Left colon (tissue), 2 donors: ENCODE measurements at places on chromosomes 12 and 14. TPM values are rescaled to one million over a fixed set of nuclear protein-coding genes. Genes with fewer than 3 reads are reported as not detected.

DNA sequence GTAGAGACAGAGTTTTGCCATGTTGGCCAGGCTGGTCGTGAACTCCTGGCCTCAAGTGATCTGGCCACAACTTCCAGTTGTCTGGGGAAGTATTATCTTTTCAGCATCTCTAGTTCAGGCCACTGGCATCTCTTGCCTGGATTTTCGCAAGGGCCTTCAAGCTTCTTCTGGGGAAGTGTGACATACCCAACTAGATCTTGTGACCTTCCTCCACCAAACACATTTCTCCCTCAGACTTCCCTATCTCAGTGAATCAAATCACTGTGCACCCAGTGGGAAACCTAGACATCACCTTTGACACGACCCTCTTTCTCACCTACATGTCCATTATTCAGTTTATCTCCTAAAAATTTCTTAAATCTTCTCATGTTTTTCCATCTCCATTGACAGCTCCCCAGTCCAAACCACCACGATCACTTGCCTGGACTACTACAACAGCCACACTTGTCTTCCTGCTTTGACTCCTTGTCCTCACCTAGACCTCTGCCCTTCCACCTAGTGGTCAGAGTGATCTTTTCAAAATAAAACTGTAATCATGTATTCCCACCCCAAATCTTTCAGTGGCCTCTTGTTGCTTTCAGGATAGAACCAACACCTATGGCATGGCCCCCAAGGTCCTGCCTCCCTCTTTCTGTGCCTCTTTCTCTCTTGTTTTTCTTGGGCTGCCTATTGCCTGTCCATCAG lies 3.3 kb downstream of the EEF1AKMT3 start:
- DNase-seq: no peak

GRCh38 chr12:32261638-32262037 lies 137.7 kb upstream of the FGD4 start:
- no peak for DNase-seq

GRCh38 chr12:113200021-113200797 lies 14.7 kb downstream of the RITA1 start:
- no peak for DNase-seq

GRCh38 chr12:13504736-13505135 lies 308.2 kb downstream of the EMP1 start:
- DNase-seq: no peak

DNA sequence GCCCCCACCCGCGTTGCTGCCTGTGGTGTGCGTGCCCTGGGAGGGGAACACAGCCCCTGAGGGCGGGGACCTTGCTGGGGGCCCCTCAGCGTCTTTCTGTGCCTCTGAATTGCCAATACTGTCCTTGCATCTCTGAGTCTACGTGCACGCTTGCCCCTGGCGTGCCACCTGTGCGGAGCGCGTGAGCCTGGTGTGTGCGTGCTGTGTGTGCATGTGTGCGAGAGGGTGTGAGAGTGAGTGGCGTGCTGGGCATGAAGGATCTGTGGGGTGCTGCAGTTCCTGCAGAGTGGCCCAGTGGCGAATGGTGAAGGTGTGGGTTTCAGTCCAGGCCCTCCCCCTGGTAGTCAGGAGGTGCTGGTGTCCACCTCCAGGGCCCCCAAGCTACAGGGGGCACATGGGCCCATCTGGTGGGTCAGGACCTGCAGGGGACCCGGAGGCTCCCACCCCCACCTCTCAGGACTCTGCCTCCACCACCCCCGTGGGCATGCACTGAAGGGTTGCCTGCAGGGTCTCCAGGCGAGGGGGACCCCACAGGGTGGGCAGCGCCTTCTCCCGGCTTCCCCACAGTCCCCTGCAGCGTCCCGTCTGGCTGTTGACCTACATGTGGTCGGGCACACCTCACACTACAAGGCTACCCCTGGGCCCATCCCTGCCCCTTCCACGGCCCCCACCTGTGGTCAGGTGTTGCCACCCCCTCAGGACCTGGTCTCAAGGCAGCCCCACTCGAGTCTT lies 21.0 kb downstream of the FBRSL1 start:
- DNase-seq: no peak

GRCh38 chr12:116528065-116528464 lies 31.1 kb upstream of the MAP1LC3B2 start:
- no peak for DNase-seq

DNA sequence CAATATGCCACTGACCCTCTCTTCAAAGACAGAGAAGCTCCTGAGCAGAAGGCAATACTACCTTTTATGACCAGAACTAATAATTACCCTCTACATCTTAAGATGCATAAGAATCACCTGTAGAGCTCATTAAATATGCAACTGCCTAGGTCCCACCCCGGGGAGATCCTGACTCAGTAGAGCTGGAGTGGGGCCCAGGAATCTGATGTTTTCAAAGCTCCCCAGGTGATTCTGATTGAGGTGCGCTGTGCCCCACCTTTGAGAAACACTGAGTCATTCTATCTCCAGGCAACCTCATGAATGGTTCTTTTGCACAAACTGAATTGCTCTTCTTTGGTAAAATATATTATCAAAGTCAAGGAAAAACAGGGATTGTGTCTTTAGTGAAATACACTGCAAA lies 149.3 kb upstream of the BMP4 start:
- DNase-seq: no peak

DNA sequence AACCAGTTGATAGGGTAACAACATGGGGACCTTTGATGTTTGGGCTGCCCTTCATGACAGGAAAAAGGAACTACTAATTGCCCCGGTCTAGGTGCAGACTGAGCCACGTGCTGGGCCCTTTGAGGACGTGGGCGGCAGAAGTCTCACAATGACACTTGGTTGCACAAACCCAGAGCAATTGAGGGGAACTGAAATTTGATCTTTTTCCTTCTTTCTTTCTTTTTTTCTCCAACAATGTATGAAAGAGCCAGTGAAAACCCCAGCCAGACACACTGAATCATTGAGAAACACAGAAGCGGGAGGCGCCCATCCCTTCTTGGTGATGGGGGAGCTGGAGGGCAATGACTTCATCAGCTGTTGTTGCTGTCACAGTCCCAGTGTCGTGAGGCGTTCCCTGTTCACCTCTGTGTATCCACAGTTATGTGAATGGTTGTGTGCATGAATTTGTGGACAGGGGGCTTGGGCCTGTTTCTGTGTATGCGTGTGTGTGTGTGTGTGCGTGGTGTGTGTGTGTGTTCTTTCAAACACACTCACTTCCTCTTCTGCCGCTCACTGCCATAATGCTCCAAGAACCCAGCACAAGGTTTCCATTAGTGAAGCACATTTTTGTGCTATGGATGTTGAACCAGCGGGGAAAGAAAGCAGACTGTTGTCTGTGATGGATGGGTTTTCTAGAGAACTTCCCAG lies 137.5 kb upstream of the CCND2 start:
- DNase-seq: no peak

The RDH12 gene
- total RNA-seq: not detected

The RTN1 gene
- total RNA-seq: 4.3 TPM

The SMCO2 gene
- total RNA-seq: not detected
